ENCODE measurements at places on chromosomes 3 and 15.

DNA sequence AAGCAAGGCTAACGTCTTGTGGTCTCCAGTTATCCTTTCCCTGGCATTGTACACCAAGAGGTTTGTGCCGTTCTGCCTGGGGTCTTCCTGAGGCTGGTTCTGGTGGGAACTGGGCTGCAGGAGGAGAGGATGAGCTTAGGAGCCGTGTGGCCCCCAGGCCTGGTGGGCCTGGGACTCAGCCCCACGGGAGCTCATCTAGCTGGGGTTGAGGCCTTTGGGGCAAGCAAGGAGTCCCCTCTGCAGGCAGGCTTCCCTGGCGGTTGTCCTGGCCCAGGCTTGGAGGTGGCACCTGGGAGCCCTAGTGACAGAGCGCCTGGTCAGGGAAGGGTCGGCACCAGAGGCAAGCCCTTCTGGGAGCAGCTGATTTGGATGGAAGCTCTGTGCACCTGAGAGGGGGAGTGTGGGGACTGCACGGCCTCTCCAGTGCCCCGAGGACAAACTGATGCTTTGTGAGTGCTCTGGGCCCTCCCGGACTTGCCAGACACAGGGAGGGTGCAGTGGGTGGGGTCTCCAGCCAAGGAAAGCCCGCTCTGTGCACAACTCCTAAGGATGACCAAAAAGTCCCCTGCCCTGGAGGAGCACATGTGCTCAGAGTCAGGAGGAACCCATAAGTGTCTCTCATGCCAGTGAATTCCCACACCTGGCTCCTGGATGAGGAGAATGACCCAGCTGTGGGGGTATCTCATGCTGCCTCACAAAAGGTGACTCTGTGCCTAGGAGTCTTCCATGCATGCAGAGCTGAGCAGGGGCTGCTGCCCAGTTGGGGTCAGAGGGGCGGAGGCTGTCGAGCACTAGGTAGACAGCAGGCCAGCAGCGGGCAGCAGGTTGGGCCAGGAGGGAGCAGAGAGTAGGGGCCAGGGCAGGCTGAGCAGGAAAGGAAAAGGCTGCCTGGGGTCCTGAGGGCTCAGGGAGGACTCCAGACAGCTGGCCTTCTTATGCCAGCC lies 2.7 kb downstream of the PAK6 start:
- no peak for DNase-seq

GRCh38 chr3:195808741-195809290 lies 2.9 kb downstream of the MUC4 start:
- DNase-seq, result no peak

GRCh38 chr15:62109437-62109836 lies 42.7 kb downstream of the C2CD4A start:
- no peak for DNase-seq

DNA sequence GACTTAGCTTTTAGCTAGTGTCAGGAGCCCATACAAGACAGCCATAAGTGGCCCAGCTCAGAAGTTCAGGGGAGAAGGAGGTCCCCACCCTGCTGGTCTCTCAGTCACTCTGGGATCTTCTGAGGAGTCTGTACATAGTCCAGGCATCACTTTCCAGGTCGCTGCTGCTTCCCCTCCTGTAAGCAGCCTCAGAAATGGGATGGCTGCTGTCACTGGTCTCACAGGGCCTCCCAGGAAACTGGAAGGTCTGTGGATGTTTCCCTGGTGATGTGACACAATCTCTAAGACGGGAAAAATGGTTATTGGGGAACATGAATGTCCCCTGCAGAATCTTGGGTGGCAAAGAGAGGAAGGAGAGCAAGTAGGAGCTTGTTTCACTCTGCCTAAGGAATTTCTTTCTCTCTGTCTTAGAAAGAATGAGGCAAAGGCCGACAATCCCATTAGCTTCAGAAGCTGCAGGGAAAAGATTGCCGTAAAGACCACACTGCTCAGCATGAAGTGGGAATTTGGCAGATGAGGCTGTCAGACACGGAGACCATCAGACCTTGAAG lies 43.2 kb upstream of the TNFAIP8L3 start:
- no peak for DNase-seq

GRCh38 chr3:169165196-169166158 lies 498.0 kb downstream of the MECOM start:
- no peak for DNase-seq

- DNase-seq, result no peak
These were observed 15.7 kb upstream of the RBP1 start for GRCh38 chr3:139555249-139555648.

DNA sequence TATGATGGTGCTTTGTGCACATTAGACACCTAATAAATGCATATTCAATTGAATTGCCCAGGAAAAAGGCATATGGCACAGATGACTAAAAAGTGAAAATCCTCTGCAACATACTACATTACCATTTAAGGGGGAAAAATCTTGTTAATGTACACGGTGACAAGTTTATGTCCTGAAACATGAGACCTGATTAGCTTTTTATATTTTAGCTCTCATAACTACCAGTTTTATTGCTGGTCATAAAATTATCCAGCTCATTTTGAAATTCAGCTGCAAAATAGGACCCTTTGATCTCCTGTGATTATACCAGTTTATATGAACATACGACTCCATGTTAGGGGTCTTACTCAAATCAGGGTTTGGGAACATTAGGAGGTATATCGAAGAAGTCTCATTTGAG lies 684.6 kb upstream of the CCDC54 start:
- no peak for DNase-seq

- no peak for DNase-seq
These were observed 18.0 kb downstream of the SLC6A1 start for GRCh38 chr3:11010426-11011165.

GRCh38 chr3:102235679-102236078 lies 199.1 kb upstream of the ZPLD1 start:
- DNase-seq, result no peak

DNA sequence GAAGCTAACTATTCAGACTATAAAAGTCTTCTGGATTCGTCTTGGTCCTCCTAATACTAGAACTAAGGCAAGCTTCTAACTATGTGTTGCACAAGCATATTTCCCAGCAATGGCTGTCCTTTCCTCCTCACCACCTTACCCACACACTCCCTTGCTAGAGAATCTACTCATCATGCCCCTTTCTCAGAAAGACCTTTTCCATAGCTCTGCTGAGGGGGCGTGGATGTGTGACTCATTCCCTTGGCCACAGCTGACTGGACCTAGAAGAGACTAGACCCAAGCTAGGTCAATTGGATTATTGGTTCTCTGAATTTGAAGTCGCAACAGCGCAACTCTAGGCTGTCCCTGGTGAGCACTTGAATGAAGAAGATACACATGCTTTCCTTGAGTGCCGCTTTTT lies 47.1 kb downstream of the ERC2 start:
- DNase-seq, result no peak

DNA sequence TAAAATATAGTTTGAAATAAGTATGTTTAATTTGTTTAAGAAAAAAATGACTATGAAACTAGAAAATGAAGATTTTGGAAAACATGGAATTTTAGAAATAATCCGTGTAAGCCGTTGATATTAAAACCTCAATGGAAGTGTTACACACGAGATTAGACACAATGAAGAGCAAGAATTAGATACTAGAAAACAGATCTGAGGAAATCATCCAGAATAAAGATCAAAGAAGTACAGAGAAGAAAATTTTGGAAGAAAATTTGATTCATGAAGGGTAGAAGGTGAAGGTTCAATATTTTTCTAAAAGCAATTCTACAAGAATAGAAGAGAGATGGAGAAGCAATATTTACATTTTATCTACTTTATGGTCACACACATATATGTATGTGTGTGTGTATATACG lies 52.5 kb upstream of the SATB1 start:
- no peak for DNase-seq

DNA sequence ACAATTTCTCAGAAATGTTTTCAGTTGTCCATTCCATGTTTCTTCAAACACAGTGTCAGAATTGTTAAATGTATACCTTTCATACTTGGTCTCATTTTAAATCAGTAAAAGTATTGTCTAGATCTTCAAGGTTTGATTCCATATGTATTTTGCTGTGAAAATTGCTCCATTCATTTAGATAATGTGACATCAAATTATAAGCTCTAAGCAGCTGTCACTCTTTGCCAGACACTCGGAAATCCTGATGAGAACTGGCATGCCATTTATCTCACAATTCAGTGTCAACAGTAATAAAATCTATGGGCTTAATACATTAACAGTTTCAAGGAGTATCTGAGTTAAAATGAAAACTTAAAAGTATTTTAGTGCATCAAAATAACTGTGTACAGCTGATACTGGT lies 1025.3 kb upstream of the EPHA6 start:
- DNase-seq, result no peak

- DNase-seq, result no peak
These were observed 61.2 kb upstream of the FURIN start for GRCh38 chr15:90807074-90807785.

GRCh38 chr3:66237552-66237951 lies 16.8 kb downstream of the SLC25A26 start:
- DNase-seq, result no peak

DNA sequence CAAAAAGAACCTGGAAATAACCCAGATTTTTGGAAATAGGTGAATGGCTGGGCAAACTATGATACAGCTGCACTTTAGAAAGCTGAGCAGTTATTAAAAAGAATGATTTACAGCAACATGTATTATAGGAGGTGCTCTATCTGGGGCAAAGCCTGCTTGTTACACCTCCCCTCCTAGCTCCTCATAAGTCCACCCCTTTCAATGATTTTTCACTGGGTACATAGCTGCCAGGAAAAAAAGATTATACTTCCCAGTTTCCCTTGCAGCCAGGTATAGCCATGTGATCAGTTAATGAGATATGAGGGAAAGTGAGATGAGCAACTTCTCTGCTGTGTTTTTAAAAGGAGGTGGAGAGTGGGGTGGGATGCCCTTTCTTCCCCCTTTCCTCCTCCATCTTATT lies 97.7 kb downstream of the CHST2 start:
- no peak for DNase-seq

GRCh38 chr15:40511093-40511471 lies 40.3 kb downstream of the CHST14 start:
- DNase-seq, result no peak

GRCh38 chr3:188915127-188915526 lies 256.6 kb upstream of the TPRG1 start:
- no peak for DNase-seq

- no peak for DNase-seq
These were observed 18.2 kb upstream of the SHC4 start for GRCh38 chr15:48981941-48982340.

DNA sequence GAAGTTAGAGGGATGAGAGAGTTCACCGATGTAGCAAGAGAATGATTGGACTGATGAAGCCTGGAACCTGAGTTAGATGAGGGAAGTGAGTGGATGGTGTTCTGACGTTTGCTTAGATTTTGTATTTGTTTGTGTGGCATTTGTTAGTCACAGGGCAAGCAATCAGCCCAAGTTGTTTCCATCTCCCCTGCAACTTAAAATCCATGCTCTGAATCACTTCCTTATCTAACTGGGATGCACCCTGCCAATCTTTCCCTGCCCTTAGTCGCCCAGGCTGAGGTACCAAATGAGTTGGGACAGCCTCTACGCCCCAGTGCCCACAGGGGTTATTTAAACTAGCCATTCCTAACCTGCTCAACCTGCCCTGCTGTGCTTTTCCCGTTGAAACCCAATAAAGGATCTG lies 12.6 kb downstream of the PAQR5 start:
- DNase-seq, result no peak

- no peak for DNase-seq
These were observed 68.9 kb downstream of the CHRNA7 start for GRCh38 chr15:32099097-32099785.

- DNase-seq, result no peak
These were observed 1.2 kb downstream of the NT5DC2 start for GRCh38 chr3:52532517-52532837.

DNA sequence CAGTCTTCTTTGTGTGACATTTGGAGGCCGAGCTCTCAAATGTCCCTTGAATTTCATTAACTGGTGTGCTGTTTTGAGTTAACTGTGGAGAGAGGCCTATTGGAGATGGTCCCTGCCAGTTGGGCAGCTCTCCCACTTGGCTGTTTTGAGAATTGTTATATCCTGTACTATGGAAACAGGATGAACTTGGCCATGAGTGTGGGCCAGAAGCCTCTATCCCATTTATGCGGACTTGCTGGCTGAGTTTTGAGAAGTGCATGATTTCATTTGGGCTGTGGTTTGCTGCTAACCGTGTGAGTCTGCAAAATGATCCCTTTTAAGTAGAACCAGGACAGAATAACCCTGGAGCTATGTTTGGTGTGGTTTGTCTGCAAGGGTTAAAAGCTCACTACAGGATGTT lies 366.0 kb downstream of the PTPRG start:
- DNase-seq, result no peak

DNA sequence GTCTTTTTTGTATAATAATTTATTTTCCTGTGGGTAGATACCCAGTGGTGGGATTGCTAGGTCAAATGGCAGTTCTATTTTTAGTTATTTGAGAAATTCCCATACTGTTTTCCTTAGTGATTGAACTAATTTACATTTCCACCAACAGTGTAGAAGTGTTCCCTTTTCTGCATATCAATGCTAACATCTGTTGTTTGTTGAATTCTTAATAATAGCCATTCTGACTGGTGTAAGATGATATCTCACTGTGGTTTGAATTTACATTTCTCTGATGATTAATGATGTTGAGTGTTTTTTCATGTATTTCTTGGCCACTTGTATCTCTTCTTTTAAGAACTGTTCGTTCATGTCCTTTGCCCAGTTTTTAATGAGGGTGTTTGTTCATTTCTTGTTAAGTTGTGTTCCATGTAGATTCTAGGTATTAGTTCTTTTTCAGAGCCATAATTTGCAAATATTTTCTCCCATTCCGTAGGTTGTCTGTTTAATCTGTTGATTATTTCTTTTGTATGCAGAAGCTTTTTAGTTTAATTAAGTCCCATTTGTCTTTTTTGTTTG lies 713.3 kb upstream of the EPHA6 start:
- DNase-seq, result no peak

DNA sequence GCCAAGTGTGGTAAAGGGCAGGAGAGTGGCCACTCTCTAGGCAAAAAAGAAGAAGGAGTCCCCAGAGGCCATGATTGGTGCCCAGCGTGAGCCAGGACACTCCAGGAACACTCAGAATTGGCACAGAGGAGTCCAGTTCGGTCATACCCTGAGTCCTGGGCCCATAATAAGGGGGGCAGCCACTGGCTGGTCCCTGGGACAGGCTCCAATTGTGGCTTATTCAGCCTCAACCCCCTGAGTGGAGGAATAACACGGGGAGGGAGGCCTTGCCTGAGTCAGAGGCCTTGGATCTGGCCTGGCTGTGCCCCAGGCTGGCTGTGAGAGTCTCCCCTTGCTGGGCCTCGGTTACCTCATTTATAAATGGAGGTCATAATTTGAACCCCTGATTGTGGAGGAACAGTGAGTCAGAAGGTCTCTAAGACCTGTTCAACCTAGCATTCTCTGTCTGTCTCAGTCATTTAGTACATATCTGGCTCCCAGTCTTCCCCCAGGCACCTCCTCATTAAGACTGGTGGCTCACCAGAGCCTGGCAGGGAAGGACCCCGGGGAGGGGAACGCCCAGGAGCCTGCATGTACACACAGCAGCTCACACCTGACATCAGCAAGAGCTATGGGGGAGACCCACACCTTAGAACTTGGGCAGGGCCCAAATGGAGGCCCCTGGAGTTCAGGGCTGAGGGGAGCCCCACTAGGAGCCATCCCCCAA lies 95.9 kb upstream of the ATP2B2 start:
- DNase-seq, result no peak

- DNase-seq, result no peak
These were observed 12.7 kb downstream of the C3orf22 start for GRCh38 chr3:126546013-126546412.

GRCh38 chr15:45442507-45443135 lies 64.3 kb upstream of the GATM start:
- DNase-seq, result no peak
